ENCODE measurements at places on chromosomes 2 and 18.
A peak's percentile ranks its signal among the peaks of the same experiment; 100 is the strongest.

GRCh38 chr2:229943770-229944449 is 21.6 kb downstream of the FBXO36 start:
- DNase-seq: no peak

DNA sequence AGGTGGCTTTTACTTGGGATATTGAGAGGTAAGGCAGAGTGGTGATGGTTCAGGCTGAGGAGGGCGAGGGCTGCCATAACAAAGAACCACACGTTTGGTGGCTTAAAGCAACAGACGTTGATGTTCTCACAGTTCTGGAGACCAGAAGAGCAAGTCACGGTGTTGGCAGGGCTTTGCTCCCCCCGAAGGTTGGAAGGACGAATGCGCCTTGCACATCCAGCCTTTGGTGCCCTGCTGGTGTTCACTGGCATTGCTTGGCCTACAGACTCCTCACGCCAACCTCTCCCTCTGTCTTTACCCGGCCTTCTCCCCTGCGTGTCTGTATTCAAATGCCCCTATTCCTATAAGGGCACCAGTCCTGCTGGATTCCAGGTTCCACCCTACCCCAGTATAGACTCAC is 125.4 kb downstream of the TPO start:
- peak; percentile 40 for DNase-seq

GRCh38 chr18:63447066-63447465 is 24.8 kb upstream of the VPS4B start:
- no peak for DNase-seq

- DNase-seq: no peak
Measured at GRCh38 chr2:134679745-134680144, 39.1 kb downstream of the TMEM163 start.

GRCh38 chr18:79632765-79633164 is 46.8 kb upstream of the CTDP1 start:
- DNase-seq: no peak

GRCh38 chr2:205462681-205463345 is 219.5 kb upstream of the NRP2 start:
- no peak for DNase-seq

DNA sequence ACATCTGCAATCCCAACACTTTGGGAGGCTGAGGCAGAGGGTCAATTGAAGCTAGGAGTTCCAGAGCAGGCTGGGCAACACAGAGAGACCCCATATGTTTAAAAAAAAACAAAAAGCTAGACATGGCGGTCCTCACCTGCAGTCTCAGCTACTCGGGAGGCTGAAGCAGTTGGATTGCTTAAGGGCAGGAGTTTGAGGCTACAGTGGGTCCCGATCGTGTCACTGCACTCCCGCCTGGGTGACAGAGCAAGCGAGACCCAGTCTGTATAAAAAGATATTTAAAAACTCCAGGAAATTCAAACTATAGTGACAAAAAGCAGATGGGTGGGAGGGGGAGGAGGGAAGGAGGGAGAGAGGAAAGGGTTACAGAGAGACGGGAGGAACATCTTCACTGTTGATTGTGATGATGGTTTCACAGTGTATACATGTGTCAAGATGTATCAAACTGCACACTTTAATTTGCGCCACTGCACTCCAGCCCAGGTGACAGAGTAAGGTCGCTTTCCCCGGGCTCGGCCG is 942 bp upstream of the ZNF236 start:
- DNase-seq: no peak

- DNase-seq: no peak
Measured at GRCh38 chr18:10475276-10475653, 20.8 kb downstream of the APCDD1 start.

- DNase-seq: no peak
Measured at GRCh38 chr2:198173242-198173641, 368.8 kb downstream of the PLCL1 start.

DNA sequence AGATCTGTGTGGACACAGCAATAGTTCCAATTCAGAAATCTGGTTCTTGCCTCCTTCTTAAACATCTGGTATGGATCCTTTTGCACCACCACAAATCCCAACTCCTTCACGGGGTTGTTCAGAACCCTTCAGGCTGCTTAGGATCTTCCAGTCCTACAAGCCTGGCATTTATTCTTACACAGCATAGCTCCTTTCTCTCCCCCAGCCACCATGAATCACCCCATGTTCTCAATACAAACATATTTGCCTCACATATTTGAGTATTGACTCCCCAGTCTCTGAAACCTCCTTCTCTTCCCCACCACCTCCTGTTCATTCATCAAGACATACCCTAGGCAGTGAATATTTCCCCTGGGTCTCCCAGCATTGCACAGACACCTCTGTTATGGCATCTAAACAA is 155.2 kb downstream of the ALK start:
- DNase-seq: peak; percentile 55

DNA sequence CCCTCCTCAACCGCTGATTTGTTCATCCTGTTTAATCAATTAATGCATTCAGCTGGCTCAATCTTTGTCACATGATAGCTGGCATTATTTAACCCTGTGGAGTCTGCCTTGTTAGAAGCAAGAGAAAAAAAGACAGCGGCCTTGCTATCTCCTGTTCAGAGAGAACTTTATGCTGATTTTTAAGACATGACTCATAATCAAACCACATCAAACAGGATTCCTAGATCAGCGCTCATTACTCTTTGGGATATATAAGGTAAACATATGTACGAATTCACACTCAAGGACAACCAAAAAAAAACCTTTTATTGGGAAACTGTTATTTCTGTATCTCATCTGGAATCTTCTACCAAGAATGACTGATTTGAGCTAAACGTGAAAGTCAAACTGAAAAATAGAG is 195.1 kb downstream of the C1D start:
- DNase-seq: no peak

DNA sequence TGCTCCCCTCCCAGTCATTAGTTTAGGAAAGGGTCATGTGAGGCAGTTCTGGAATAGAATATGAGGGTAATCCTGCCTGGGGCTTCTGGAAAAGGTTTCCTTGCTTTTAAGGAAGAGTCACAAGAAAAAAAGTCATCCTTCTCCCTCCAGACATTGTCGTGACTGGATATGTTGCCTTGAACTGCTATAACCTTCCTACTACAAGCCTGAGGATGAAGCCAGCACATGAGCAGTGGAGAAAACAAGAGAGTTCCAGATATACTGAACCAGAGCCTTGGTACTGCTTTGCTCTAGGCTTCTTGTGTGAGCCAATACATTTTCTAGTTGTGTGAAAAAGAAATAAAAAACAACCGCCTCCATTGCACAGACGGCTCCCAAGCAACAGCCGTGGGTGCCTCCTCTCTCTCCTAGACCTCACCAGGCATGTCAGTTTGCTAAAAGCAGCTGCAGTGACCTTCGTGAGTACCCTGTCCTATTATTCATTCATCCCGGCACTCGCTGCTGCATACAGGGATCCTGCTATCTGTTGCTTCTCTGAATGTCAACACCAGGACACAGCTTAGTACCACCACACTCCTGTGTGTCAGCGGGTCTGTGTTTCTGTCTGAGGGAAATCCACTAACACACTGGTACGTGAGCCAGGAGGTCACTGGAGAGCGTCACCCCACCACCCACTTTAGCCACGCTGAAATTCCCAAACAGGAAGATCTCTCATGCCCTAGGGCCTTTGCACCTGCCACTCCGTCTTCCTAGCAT is 186.7 kb downstream of the KLHL29 start:
- no peak for DNase-seq

GRCh38 chr2:73827018-73827417 is 1.7 kb upstream of the STAMBP start:
- no peak for DNase-seq

DNA sequence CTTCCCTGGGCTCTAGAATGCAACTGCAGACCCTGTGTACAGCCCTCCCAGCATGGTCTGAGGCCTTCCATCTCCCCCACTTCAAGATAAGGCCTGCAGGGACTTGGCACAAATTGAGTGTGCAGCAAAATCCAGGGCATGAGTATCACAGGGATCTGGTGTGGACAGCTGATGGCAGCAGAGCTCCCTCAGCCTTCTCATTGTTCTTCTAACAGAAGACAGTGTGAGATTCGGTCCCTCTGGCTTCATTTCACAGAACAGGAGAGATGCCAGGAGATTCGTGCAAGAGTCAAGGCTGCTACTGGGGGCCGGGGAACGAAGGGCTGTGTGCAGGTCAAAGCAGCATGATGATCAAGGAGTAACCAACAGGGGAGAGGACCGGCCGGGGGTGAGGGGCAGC is 85.8 kb downstream of the UXS1 start:
- peak; percentile 45 for DNase-seq

DNA sequence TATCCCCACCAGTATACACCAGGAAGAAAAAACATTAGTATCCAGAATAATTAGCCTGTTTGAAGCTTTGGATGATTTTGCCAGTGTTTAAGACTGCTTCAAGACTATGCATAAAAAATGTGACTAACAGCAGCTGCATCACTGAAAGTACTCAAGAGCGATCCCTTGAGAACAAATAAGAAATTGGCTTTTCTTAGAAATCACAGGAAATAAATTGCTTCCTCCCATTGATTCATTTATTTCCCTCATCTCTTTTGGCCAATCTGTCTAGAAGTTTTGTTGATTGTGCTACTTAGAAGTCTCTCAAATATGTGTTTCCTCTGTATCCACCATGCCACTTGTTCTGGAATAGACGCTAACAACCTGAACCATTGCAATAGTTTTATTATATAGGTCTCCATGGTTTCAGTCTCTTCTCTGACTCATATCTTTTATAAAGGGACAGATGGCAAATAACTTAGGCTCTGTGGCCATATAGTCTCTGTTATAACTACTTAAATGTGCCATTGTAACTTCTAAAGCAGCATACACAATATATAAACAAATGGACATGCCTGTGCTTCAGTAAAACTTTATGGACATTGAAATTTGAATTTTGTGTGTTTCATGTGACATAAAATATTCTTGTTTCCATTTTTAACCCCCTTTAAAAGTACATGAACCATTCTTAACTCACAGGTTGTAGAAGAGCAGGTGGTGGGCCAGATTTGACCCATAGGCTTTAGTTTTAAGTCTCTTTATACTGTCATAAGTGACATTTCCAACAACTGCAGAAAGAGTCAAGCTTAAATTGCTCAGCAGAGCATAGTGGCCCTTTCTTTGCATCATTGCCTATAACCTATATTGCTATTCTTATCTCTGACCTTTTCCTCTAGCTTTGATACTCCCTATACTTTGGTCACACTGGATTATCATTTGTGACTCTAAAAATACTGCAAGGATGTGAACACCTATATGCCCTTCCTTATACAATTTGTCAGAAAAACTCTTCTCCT is 123.9 kb downstream of the MC4R start:
- DNase-seq: no peak

DNA sequence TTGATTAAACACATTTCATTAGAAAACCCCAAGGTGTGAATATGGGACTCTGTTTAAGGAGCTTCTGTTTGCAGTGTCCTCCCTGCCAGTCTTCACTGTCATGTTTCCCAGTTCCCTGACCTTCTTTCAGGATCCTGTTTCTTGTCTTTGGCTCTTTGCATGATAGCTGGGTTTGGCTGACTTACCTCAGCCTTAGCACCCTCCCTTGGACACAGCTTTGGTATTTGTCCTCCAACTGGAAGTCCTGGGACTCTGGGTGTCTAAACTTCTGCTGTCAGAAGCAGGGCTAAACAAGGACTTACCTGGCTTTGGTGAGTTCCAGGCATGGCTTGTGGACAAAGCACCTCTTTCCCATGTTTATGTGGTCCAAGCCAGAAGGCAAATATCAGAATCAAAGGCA is 11.2 kb upstream of the PAIP2B start:
- no peak for DNase-seq

DNA sequence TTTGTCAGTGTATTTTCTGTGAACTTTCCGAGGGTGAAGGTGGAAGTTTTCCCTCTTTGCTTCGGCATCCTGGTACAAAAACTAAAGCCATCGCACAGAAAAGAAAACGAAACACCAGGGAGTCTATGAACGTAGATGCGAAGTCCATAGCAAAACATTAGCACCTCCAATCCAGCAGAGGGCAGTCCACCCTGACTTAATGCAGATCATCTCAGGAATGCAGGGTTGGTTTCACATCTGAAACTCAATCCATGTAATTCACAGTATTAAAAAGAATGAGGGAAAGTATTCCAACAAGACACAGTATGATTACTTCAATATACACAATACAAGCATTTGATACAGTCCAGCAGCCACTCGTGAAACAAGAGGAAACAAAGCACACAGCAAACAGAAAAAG is 70.8 kb downstream of the RTP5 start:
- no peak for DNase-seq

DNA sequence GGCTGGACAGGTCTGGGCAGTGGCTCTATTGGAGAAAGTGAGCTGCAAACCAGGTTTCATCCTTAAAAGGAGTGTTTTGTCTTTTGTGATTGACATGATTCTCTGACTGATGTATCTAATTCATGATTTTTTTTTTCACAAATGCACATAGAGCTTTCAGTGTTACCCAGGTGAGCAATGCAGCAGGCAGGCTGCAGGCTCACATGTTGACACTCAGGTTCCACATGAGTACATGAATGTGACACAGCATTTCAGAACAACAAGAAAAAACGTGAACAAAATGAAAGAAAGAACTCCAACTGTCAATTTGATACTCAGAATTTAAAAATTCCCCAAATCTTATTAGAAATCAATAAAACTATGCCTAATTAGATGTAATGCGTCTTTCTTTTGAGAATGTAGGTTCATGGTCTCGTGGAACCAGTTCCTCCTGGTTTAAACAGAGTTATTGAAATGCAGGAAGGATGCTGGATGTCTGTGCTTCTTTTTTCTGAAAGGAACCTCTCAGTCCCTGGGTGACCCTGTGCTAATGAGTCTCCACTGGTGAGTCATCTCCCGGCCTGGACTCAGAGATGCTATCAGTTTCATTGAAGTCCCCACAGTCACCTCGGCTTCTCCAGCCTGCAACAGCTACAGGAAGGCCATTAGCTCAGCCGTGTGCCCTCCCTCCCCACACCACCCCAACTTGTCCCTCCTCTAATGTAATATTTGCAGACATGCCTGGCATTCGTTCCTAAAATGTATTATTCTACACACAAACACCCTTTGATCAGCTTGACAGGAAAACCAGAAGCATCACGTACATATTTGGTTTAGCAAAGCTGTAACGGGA is 430.4 kb downstream of the LPIN1 start:
- peak; percentile 76 for DNase-seq

DNA sequence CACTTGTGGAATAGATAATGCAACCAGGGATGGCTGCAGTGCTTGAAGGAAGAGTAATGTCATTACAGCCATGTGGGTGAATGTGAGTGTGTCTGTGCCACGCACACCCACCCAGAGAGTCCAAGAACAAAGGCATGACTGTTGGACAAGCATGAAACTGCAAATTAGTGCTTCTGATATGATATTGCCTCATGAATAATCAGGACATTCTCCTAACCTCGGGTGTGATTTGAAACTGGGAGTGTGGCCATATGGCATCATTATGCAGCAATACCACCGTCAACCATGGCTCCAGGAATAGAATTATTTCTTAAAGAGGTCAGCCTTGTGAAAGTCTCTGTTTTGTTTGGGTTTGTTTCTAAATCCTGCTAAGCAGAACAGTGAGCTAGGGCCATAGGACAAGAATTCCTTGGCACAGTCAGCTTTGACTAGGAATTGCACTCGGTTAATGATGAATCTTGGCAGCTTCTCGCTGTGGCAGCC is 678.0 kb upstream of the RAB6C start:
- DNase-seq: no peak

GRCh38 chr2:232835687-232836208 is 34.3 kb upstream of the SNORC start:
- no peak for DNase-seq

- DNase-seq: no peak
Measured at GRCh38 chr2:183034806-183035205, 3.5 kb downstream of the NCKAP1 start.

GRCh38 chr18:49550621-49551339 is 11.1 kb upstream of the LIPG start:
- DNase-seq: no peak
